Stimulated activated CD4-positive, alpha-beta T cell treated with anti-CD3 and anti-CD28 coated beads, Interleukin-15, amount 100 ng/mL, for 1 hour (primary cell): ENCODE measurements at places on chromosomes 1 and 21.

DNA sequence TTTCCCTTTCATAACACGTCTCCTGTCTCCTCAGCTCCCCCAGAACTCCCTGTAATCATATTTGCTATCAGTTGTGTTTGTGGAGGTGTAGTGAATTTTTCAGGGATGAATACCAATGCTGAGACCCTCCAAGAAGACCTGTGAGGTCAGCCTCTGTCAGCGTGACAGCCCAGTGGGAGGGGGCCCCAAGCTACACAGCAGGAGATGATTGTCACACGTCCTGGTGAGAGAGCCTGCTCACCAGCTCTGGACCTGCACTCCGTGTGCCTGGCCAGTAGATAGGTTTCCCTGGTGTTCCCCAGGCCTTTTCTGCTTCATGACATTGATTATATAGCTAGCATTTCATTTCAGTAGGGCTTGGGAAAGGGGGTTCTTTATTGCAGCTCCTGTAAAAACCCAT is 421.5 kb downstream of the KIF26B start:
- DNase-seq: no peak

DNA sequence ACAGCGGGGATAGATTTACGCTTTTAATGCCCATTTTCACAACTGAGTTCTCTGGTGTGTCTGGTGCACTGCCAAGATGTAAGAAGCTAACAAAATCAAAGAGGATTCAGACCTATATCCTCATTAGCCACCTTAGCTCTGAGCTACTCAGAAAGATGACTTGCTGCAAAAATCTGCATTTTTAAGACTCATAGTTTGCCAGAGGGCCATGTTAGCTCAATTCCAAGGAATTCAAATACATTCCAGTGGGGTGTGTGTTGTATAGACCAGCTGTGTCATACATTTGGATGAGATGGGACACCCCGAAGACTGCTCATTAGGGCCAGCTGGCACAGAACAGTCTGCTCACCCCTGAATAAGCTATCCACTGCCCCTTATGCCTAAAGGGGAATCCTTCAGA is 8.9 kb downstream of the DENND2D start:
- no peak for DNase-seq

- no peak for DNase-seq
These were observed 45.4 kb upstream of the MPZL1 start for GRCh38 chr1:167676205-167676915.

- DNase-seq: no peak
These were observed 57.8 kb downstream of the HS2ST1 start for GRCh38 chr1:86972262-86972661.

- no peak for DNase-seq
These were observed 1.4 kb downstream of the KRTAP10-7 start for GRCh38 chr21:44601596-44602462.

GRCh38 chr1:27428316-27429028 is 36.0 kb downstream of the GPR3 start:
- DNase-seq: no peak

DNA sequence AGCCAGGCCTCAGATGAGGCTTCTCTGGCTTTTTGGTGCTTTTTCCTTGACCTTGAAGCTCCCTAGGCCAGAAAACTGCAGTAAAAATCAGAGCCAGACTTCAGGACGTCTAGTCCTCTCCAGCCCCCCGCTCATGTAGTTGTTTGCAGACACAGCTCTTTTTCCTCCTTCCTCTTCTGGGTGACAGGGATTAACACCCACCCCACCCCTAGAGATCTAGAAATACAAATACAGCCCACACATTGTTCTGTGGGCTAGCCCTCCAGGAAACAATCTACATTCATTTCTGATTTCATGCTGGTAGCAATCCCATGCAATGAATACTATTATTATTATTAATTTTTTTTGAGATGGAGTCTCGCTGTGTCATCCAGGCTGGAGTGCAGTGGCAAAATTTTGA is 9.9 kb upstream of the CLSTN1 start:
- DNase-seq: no peak

DNA sequence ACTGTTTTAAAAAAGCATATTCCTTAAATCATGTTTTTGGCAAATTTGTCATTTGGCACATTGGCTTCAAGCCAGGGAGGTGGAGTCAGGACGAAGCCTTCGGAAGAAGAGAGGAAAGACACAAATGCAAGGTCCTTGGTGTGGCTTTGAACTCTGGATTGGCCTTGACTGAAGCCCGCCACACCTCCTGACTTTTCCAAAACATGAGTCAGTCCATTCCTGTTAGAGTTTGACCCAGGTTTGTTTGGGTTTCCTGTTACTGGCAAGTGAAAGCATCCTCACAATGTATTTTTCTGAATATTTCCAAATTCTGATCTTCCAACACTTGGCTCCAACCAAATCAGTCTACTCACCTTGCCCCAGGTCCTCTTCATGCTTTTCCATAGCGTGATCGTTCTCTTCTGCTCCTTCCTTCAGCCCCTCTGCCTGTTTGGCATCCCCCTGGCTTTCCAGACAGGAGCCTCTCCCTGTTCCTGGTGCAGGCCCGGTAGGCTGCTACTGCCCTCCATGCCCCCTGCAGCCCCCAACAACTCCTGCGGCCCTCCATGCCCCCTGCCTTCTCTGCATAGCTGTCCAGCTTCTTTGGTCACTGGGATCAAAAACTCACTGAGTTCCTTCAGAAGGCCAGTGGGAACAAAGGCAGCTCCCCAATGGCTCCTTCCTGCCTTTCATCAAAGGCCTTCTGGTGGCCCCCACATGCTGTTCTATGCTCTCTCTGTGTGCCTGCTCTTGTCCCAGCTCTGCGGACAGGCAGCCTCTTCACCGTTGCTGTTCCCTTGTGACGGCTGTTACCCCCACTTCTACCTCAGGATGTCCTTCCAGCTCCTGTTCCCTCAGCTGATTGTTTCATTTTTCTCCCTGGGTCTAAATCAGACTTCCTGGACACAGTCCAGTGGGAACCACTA is 30.4 kb upstream of the SLC30A1 start:
- no peak for DNase-seq
